CD4-positive, alpha-beta T cell treated with Interleukin-10 for 1 hour (primary cell): ENCODE measurements at places on chromosomes 13 and 19.

GRCh38 chr13:31394506-31394905 lies 194.7 kb downstream of the B3GLCT start:
- DNase-seq = no peak

DNA sequence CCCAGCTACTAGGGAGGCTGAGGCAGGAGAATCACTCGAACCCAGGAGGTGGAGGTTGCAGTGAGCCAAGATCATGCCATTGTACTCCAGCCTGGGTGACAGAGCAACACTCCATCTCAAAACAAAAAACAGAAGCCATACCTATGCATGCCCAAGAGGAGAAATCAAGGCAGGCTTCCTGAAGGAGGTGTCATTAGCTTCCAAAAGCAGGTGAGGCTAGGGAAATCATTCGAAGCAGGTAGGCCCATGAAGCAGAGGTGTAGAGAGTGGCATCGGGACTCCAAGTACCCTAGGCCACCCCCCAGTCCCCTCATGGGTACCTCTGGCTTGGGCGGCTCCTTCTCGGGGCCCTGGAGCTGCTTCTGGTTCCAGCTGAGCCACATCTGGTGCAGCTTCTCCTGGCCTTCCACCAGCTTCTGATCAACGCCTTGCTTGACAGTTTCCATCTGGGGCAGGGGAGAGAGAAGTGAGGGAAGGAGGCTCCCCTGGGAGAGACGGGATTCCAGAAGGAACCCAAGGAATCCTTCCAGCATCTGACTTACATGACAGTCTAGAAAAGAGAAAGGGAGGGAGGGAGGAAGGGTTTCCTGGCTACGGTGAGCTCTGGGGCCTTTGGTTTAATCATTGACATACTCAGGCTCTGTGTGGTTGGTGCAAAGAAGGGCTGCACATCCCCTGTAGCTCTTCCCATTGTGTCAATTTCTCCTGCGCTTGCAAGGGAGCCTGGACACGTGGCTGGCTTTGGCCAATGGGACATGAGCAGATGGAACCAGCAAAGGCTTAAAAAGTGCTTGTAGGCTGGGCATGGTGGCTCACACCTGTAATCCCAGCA lies 13.1 kb upstream of the TICAM1 start:
- no peak for DNase-seq

GRCh38 chr13:21079221-21079620 lies 17.8 kb upstream of the LATS2 start:
- DNase-seq = no peak

DNA sequence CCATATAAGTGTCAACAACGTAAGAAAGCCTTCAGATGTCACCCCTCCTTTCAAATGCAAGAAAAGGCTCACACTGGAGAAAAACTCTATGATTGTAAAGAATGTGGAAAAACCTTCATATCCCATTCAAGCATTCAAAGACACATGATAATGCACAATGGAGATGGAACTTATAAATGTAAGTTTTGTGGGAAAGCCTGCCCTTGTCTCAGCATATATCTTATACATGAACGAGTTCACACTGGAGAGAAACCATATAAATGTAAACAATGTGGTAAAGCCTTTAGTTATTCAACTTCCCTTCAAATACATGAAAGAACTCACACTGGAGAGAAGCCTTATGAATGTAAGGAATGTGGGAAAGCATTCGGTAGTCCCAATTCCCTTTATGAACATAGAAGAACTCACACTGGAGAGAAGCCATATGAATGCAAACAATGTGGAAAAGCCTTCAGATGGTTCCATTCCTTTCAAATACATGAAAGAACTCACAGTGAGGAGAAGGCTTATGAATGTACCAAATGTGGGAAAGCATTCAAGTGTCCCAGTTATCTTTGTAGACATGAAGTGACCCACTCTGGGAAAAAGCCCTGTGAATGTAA lies 11.1 kb downstream of the ZNF844 start:
- DNase-seq = no peak
